Kidney (tissue), 22 donors: ENCODE measurements at places on chromosomes 12 and 14.

DNA sequence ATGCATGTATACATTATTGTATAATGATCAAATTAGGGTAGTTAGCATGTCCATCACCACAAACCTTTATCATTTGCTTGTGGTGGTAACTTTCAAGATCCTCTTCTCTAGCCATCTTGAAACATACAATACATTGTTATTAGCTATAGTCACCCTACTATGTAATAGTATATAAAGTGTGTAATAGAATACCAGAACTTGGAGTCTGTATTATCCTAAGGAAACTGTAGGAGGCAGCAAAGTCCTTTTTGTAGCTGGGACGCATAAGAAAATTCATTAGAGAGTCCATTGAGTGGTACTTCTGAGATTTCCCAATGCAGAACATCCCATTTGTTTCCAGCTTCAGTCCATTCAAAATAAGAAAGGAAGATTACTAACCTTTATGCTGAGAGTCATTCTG is 325.9 kb upstream of the LRFN5 start:
- peak; percentile 14 for DNase-seq
- no peaks in the 10 kb centered on the region for H3K4me1 ChIP-seq
- no peak overlapping the region for H3K27ac ChIP-seq
- H3K27me3 ChIP-seq, result no peaks in the 10 kb centered on the region
- H3K36me3 ChIP-seq, result no peaks in the 10 kb centered on the region
- H3K4me3 ChIP-seq, result no peak overlapping the region

DNA sequence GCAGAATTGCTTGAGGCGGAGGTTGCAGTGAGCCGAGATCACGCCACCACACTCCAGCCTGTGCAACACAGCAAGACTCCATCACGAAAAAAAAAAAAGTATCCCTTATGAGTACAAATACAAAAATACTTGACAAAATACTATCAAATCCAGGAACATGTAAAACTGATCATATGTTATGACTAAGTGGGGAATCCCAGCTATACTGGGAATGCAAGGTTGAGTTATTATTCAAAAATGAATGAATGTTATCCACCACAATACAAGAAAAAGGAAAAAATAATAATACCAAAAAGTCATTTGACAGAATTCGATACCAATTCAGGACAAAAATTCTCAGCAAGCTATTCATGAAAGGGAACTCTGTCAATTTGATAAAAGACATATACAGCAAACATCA is 32.6 kb downstream of the MOK start:
- H3K27ac ChIP-seq, result no peak overlapping the region
- no peaks in the 10 kb centered on the region for H3K36me3 ChIP-seq
- no peak for DNase-seq
- no peaks in the 10 kb centered on the region for H3K27me3 ChIP-seq
- H3K4me1 ChIP-seq, result no peaks in the 10 kb centered on the region

DNA sequence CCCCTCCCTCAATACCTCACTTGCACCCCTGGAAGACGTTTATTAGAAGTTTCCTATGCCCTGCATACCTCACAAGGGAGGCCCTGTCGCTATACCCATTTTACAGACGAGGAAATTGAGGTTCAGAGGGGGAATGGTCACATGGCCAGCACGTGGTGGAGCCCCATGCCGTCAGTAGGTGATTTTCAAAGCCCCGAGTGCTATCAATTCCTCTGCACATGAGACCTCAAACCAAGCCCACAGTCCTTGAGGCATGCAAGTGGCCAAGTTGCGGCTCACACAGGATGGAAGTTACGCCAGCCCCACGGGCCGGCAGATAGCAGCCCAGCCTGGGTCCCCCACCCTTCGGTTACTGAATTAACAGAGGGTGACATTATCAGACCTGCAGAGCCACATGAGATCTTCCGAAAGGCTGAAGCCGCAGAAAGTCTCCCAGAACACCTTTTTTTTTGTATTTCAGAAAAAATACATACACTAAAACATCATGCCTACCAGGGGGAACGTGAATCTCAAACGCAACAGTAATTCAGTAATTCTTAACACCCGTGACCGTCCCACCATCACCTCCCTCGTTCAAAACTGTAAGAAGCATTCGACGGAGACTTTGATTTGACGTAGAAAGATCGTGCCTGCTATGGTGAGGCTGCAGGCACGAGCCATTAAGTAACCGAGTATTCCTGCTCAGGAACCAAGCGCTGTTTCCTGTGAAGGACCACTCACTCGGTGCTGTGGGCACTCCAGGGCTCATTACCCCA is 129.0 kb downstream of the RFLNA start:
- no peak overlapping the region for H3K4me3 ChIP-seq
- H3K27me3 ChIP-seq, result no peaks in the 10 kb centered on the region
- peak overlapping the region; percentile 97 for H3K27ac ChIP-seq
- no peak for DNase-seq

DNA sequence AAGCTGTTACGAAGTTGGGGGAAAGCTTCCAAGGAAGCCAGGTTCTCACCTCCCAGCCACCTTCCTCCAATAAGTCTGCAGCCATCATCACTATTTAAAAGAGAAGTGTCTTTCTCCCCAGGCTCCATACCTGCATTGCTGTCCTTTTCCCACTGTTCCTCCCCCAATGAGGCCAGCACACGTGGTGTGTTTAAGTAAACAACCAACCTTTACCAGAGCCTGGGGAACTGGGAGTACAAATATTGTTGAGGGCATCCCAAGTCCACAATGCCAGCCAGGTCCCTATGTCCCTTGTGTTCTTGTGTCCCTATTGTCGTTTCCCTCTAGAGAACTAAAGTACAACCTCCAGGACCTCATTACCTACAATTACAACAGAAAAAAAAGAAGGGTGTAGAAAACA is 49.2 kb upstream of the PNMA1 start:
- DNase-seq, result no peak
- H3K36me3 ChIP-seq, result no peaks in the 10 kb centered on the region
- H3K4me3 ChIP-seq, result no peak overlapping the region
- no peak overlapping the region for H3K27ac ChIP-seq
- no peaks in the 10 kb centered on the region for H3K27me3 ChIP-seq
- peaks cover 11% of the 10 kb centered on the region for H3K4me1 ChIP-seq

GRCh38 chr12:46884362-46884761 is 58.6 kb upstream of the SLC38A4 start:
- H3K27me3 ChIP-seq, result no peaks in the 10 kb centered on the region
- H3K36me3 ChIP-seq, result no peaks in the 10 kb centered on the region
- H3K4me3 ChIP-seq, result no peak overlapping the region
- no peaks in the 10 kb centered on the region for H3K4me1 ChIP-seq
- no peak for DNase-seq

DNA sequence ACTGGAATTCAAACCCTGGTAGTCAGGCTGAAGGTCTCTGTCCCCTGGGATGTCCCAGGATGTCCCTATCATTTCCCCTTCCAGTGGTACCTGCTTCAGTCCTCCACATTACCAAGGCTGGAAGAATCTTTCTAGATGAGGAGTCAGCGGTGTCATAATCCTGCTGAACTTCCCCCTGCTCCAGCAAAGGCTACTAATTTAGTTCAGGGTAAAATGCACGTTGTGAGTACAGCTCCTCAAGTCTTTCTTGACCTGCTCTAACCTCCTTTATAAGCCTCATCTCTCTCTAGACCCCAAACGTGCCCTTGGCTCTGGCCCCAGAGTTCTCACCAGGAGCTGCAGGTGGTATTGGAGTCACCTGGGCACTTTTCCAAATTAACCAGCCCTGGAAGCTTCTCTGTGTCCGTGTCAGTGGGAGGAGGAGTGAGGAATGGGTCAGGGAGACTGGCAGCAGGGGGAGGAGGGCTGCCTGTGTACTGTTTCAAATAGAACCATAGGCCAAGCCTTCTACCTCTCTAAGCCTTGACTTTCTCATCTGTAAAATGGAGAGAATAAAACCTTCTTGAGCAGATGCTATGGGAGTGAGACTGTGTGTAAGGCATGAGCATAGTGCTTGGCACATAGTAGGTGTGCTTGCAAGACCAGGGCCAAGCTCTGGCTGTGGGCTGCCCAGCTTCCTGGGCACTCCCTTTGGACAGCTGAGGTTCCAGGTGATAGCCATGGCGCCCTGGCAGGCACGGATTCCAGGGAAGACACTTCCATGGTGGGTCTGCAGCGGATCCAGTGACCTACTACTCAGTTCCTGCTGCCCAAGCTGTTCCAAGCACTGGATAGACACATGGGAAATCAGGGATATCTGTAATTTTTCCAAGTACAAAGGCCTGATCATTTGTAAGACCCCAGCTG is 24.5 kb downstream of the ASB2 start:
- H3K27ac ChIP-seq, result no peak overlapping the region
- H3K4me3 ChIP-seq, result no peak overlapping the region
- H3K4me1 ChIP-seq, result no peaks in the 10 kb centered on the region
- no peak for DNase-seq
- H3K27me3 ChIP-seq, result no peaks in the 10 kb centered on the region
- no peaks in the 10 kb centered on the region for H3K36me3 ChIP-seq
